ENCODE measurements at places on chromosomes 3 and 15. TPM values are rescaled to one million over a fixed set of nuclear protein-coding genes. Genes with fewer than 3 reads are reported as not detected.

DNA sequence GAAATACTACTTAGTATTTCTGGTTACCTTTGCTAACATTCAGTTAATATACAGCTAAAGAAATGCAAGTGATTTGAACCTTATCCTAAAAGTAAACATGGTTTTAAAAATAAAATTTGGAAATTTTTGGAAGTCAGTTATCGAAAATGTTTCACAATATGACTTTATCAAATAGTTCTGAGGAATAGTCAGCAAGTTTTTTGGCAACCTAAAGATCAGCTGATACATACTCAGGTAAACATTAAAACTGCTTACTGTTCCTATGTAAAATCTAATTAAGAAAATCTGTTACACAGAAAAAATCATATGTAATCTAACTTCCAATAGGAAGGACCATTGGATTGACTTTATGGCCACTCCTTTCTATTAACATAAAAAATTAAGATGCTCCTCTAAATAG, 24.1 kb downstream of the IFT80 start:
- no peak for DNase-seq

- DNase-seq = no peak
Measured at GRCh38 chr3:112802338-112802737, 44.3 kb downstream of the CD200R1L start.

DNA sequence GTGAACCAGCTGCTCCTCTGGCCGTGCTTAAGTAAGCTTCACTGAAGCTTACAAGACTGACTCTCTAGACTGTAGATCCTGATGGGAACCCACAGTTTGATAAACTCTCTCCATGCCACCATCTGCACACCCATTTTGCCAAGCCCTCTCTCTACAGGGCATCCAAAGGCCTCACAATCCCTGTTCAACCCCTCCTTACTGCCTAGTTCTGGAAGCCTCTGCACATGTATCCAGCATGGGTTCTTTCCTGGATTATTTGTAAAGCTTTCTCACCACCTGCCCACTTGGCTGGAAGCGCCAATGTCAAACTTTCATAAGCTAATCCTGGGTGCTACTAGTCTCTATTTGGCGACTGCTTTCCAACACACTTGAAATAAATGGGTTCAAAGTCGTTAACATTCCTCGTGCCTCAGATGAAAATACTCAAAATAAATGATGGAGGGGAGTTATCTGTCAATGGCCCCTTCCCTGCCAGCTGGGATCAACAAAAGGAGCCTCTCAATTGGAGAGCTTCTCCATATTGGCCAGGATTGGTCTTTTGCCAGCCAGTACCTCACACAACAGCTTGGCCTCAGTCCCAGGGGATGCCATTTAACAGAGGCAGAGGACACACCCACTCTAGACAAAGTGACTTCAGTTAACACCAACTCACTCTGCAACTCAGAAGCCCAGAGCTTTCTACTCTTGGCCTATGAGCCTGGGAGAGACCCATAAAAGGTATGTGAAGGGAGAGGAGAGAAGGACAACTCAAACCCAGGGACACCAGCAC, 48.1 kb downstream of the SH3BP5 start:
- DNase-seq = no peak

- DNase-seq = no peak
Measured at GRCh38 chr3:155420881-155421486, 127.5 kb upstream of the STRIT1 start.

- peak; percentile 62 for DNase-seq
Measured at GRCh38 chr3:123449997-123450604, 1.2 kb upstream of the ADCY5 start.

DPPA2 gene
- polyA plus RNA-seq = not detected

GRCh38 chr15:71114887-71115566, at the start of gene THSD4:
Gene THSD4 (plus strand): TSS chr15:71115471.
- DNase-seq = peak; percentile 88

PATL2 gene
- 0.80 TPM for polyA plus RNA-seq

DNA sequence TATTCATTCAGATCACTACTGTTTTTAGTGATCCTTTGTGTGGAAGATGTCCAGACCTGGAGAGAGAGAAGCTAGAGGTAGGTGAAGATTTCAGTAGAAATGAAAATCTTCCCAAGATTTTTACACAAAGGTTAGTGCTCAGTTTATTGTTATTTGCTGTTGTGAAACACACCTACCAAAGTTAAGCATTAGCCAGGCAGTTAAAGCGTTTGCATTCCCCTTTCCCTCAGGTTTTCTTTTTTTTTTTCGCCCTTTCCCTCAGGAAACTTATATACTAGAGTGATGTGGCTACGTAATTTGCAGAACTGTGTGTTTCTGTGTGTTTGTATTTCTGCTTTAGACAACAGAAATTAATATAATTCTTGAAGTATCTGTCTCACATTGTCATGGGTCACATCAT, 34.5 kb downstream of the USP3 start:
- DNase-seq = no peak

DNA sequence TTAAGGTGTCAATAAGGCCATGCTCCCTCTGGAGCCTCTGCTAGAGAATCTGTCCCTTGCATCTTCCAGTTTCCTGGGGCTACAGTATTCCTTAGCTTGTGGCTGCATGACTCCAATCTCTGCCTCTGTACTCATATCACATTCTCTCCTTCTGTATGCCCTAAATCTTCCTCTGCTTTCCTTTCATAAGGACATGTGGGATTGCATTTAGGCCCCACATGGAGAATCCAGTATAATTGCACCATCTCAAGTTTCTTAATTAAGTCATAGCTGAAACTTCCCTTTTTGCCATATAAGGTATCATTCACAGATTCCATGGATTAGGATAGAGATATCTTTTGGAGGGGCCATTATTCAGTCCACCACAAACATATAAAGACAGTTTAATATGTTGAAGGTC, 409.8 kb upstream of the TMCO5A start:
- no peak for DNase-seq

PLSCR5 gene
- polyA plus RNA-seq = not detected

GRCh38 chr15:64695561-64695992, 79.8 kb downstream of the RBPMS2 start:
- no peak for DNase-seq

DNA sequence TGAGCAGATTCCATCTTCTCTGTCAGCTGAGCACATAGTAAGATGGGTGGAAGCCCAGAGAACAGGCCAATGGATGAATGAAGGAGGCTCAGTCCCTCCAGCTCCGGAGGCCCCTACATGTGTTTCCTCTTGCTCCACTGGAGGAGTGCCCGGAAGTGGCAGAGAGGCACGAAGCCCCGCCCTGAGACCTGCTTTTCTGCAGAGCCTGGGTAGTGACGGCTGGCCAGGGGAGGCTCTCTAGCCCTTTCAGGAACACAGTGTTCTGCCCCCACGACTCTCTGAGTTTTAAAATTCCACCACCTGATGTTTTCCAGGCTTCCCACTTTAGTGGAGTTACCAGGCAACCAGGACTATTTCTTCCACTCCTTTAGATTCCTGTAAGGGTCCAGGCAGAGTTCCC, 149.4 kb upstream of the SLC6A11 start:
- DNase-seq = no peak

LMCD1 gene
- 14.0 TPM for polyA plus RNA-seq

DNA sequence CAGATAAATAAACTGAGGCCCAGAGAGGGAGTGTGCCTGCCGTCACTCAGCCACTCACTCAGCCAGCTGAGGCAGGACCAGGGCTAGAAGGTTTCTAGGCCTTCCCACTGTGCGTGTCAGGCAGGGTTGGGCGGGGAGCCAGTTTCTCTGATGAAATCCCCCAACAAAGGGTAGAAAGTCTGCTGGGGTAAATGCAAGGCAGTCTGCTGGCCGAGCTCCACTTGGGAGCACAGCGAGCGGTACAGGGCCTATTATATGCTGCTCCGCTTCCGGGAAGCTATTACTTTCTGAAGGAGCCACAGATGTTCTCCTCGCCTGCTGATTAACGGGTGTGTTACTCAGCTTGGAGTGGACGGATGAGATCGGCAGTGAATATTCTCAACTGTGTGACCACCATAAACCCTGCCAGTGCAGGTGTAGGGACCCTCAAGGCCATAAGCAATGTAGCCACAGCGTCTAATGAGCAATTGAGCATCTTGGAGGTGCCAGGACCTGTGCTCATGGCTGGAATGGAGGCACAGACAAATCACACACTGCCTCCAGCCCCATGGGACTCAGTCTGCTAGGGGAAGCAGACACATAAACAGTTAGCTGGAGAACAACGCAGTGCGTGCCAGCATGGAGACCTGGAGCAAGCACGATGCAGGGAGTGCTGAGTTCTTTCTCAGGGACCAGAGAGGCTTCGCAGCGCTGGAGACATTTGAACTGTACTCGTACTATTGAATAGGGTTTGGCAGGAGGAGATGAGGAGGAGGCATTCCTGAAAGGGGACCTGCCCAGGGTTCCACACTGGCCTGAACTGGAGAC, 42.1 kb downstream of the CORO2B start:
- no peak for DNase-seq

DNA sequence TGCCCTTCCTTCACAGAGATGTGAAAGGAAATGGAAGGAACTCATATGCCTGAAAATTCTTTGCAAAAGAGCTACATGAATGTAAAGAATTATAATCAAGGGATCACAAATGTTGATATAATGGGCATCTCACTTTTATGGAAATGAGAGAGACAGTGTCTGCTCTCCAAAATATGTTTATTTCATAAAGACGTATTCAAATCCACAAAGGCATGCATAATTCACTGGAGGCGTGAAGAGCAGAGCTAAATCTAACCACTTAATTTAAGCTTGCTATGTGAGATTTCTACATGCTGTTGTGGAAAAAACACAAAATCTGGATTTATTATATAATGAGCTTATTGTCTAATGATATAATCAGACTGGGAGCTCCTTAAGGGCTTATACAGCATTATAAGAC, 469.1 kb downstream of the RAP2B start:
- no peak for DNase-seq

MCTP2 gene
- 5.6 TPM for polyA plus RNA-seq

CMSS1 gene
- 15.0 TPM for polyA plus RNA-seq

CCR8 gene
- not detected for polyA plus RNA-seq

SPSB4 gene
- polyA plus RNA-seq = 7.6 TPM

CCR1 gene
- 0.68 TPM for polyA plus RNA-seq

CATSPER2 gene
- 8.3 TPM for polyA plus RNA-seq

- no peak for DNase-seq
Measured at GRCh38 chr15:40995656-40996055, 42.4 kb downstream of the CHAC1 start.

GRCh38 chr3:123447416-123447748, 1.5 kb downstream of the ADCY5 start:
- peak; percentile 78 for DNase-seq

B2M gene
- polyA plus RNA-seq = 1,072 TPM

SCN11A gene
- 0.09 TPM for polyA plus RNA-seq

FBXL2 gene
- polyA plus RNA-seq = 5.0 TPM

SPINK8 gene
- not detected for polyA plus RNA-seq

KBTBD13 gene
- polyA plus RNA-seq = not detected

GRCh38 chr3:9794400-9794799, 1.5 kb downstream of the ARPC4 start:
- DNase-seq = no peak

ABI3BP gene
- polyA plus RNA-seq = 2.6 TPM

DNA sequence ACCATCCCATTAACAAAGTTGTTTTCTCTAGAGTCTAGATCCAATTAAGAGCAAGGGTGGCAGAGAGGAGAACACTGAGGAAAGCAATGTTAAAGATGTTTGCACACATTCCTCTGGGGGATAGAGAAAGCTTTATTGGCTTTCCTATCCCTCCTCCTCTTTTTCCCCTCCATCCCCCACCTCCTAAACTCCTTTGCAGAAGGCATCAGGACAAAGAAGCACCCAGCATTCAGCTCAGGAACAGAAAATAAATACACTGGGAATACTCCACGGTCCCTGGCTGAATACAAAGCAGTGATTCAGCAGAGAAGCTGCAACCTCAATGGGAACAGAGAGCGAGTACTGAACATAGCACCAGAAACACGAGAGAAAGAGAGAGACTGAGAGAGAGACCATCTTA, 21.9 kb downstream of the LSAMP start:
- DNase-seq = no peak

DNA sequence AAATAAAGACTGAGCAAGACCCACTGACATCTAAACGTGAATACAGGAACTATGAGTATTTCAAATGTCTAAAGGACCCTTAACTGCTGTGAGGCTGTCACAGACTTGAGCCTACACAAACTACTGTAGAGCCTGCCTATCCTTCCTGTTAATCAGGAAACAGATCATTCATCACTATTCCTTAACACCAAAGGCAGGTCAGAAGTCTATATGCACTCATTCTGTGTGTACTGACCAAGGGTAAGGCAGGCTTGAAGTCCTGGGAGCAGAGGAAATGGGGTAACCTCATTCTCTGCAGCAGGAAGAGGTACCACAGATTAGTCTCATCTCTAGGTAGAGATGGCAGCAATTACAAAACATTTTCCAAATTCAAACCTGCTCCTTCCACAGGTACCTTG, 30.7 kb downstream of the NPTN start:
- no peak for DNase-seq

GRCh38 chr3:45592830-45593707, 1.5 kb upstream of the LIMD1 start:
- peak; percentile 86 for DNase-seq

- peak; percentile 94 for DNase-seq
Measured at GRCh38 chr3:47282424-47283192, at the start of the genes KIF9 and KLHL18. Gene KIF9 (minus strand): TSS chr3:47282799. CDS start chr3:47277374, 5,425 bp downstream. Gene KLHL18 (plus strand): TSS chr3:47282944. CDS start chr3:47282966, 22 bp downstream.

DNA sequence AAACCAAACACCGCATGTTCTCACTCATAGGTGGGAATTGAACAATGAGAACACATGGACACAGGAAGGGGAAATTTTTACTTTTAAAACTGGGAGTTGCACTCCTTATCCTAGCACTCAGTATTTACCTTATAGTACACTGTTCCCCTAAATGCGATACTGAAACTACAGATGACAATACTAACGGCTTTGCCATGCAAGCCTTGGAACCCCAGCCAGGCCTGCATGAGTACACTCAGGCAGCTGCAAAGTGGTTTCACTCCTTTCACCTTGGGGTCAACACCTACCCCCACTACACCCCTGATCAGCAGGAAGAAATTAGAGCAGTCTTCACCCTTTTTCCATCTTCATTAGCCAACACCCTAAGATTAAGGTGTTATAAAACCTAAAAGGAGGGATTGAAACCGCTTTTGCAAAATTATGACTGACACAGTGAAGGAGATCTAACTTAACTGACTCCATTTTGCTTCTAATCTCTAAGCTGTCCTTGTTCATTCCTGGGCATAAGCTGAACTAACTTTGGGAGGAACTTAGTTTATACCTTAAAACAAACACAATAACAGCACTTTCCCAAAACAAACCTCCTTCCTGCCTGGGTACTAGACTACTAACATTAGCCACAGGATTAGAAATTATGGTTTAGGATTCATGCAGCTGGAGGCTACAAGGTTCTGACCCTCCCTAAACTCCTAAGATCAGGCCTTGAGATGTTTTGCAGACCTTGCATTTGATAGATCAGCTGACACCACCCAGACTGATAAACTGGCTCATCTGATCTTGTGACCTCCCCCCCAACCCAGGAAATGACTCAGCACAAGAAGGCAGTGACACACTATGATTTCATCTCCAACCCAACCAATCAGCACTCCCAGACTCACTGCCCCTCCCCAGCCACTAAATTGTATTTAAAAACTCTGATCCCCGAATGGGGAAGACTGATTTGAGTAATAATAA, 452.1 kb upstream of the PPP2R3A start:
- no peak for DNase-seq
